ENCODE measurements at places on chromosomes 11 and 22.

DNA sequence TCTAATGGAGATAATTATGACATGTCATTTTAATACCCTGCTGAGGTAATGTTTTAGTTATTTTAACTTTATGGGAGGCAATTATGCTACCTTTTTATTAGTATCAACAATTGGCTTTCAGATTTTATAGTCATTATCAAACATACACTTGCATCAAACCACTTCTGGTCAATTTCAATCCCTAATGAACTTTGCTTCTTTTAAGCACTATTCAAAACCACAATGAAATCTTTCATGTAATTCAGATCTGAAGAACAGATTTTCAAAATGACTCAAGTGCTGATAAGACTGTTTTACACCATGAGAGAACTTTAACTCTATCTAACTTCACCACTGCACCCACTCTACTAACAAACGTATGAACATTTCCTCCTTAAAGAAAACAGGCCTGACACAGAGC, 25.9 kb upstream of the CCDC34 start:
- no peak for DNase-seq

- no peak for DNase-seq
These were observed 15.6 kb upstream of the MFNG start for GRCh38 chr22:37501610-37502341.

DNA sequence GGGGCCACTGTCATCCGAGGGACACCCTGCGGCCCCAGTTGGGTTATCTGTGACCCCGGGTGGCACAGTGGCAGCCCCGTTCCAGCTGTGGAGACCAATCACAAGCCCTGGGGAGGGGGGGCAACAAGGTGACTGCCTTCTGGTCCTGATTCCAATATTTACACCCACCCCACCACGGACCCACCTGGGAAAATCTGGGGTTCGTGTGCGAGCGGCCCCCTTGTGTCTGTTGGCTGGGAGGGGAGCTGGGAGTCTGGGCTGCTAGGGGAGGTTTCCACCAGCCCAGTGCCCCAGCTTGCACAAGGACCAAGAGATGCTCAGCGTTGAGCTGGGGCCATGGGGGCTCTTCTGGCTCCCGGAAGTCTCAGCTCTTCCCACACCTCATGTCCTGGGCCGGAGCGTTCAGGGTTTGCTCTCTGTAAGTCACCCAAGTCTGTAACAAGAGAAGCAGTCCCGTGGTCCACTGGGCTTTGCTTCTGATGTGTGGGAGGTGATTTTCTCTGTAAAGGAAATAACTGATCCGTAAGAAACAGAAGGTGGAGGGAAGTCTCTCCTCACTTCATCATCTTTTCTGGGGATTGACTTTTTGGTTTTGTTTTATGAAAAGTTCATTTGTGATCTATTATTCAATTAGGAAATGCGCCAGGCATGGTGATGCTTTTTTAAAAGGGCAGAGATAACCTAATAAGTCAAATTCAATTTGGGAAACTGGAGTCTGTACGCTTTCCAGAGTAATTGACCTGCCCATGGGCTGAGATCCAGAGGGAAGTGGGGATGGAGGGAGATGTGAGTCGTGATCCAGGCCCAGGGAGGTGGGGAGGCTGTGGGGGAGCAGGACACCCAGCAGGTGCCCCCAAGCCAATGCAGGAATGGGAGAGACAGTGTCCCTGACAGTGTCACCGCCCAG, 22.4 kb upstream of the GAL start:
- DNase-seq = no peak

GRCh38 chr22:42881982-42882656, 25.0 kb upstream of the ARFGAP3 start:
- no peak for DNase-seq

- DNase-seq = no peak
These were observed 7.0 kb upstream of the L3MBTL2 start for GRCh38 chr22:41198027-41198580.

DNA sequence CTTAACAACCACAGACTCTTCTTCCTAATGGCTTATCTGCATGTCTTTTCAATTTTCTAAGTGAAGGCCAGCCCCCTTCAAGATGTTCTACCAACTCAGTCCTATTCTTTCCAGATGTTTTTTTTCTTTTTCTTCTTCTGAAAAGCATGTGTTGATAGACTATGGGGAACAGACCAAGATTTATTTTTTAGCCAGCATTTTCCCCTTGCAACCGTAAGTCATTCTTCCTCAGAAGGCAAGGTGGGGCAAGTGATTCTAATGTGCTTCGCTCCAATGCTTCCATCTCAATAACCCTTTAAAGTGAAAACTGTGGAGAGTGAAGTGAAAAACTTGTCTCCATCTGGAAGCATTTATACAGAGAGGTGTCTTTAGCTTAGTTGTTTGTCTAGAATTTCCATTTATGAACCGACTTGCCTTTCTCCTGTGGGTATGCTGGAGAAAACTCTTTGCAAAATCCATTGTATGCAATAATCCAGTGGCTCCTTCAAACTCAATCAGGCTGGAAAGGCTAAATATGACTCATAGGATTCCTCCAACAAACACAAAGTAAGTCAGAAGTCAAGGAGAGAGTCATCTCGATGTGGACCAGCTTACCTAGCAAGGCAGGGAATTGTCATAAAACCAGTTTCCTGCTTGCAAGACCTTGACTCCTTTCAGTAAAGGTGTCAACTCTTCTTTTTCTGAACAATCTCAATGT, 83.7 kb downstream of the MAML2 start:
- no peak for DNase-seq

DNA sequence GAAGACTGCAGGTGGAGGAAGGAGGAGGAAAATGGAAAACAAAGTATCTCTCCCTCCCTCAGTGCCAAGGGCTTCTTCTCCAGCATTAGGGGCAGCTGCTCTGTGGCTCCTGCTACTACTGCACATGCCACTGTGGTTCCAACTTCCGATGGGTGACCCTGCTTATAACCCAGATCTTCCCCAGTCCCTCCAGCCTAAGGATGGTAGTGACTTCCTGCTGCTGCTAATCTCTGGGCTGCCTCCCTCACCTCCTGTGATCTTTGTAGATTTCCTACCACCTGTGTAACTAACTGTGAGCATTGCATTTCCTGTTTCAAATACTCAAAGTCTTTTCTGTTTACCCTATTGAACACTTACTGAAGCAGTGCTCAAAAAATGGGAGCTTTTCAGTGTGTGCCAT, 28.7 kb upstream of the TRPC6 start:
- DNase-seq = no peak

DNA sequence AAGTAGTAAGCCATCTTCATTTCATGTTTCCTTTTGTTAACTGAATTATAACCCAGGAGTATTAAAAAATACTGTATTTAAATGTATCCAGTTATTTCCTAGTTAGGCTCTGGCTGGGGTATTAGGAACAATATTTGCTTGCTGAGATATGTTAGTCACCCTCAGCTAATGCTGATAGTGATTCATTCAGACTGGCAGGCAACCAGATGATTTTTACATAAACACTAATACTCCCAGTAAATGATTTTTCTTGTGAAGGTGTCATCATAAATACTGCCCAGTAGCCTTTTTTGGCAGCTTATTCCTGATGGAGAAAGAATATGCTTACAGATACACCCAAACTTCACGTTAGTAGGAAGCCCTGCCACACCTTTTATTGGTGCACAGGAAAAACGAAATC, 8.1 kb downstream of the YWHAH start:
- no peak for DNase-seq

DNA sequence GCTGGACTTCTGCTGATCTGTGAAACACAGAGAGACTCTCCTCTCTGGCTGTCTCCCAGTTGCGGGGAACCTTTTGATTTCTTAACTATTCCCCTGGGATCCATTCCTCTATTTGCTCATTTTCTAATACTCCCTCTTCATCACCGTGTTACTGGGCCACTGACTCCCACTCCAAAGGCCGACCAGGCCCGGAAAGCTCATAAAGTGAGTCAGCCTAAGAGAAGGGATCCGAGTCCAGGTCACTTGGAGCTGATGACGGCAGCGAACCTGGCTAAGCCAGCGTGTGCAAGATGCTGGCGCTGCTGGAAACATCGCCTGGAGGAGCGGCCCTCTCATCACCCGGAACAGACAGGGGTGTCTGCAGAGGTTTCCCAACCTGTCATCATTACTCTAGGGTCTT, 112.8 kb downstream of the FBXO7 start:
- DNase-seq = no peak

GRCh38 chr11:123559523-123559955, 94.9 kb downstream of the SCN3B start:
- DNase-seq = no peak

DNA sequence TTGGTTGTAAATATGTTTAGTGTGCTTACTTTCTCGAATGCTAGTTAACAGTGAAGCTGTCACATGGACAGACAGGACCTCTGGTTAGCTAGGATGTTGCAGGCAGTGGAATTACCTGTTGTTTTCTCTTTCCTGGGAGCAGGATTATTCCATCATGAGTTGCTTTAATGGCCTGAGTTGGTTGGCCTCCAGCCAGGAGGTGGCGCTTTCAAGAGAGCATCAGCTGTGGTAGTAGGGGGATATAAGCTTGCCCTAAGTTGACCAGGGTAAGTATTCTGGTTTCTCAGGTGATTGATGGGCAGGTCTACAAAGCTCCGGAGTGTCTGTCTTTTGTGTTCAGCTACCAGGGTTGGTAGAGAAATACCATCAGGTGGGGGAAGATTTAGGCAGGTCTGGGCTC, 43.5 kb downstream of the NELL1 start:
- DNase-seq = no peak

GRCh38 chr22:39674536-39674935, 104.0 kb downstream of the CACNA1I start:
- no peak for DNase-seq

DNA sequence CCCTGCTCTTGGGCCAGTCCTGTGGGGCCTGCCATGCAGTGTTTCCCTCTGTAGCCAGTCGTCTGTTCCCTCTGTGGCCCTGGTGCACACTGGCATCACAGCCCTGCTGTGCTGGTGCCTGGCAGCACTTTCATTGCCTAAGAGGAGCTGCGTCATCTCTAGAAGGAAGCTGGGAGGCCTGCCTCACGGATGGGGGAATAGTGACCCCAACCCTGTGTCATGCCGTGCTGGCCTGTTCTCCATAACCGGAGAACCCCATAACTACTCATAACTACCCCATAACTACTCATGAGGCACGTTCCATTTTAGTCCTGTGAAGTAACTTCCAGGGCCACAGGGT, 14.0 kb downstream of the RAB36 start:
- DNase-seq = no peak

- DNase-seq = no peak
These were observed 3.5 kb upstream of the FOXRED2 start for GRCh38 chr22:36510384-36510783.

GRCh38 chr22:35894937-35895708, 133.5 kb downstream of the RBFOX2 start:
- no peak for DNase-seq

DNA sequence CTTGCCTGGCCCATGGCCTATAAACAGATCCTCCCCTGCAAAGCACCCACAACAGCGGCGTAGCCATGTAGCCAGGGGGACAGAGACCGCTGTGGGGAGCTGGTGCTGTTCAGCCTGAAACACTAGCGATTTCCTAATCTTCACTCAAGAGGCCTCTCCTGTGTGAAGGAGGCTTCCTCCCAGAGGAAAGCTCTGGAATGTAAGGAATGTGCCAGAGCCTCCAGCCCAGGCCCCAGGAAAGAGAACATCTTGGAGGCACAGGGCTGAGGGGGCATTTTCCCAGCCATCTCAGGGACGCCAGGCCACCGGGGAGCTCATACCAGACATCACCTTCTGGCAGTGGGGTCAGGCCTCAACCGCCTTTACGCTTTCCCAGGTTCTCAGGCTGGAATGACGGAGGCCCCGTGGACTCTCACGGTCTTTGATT, 24.0 kb downstream of the MIAT start:
- no peak for DNase-seq
